ENCODE measurements at places on chromosomes 7 and 10.

DNA sequence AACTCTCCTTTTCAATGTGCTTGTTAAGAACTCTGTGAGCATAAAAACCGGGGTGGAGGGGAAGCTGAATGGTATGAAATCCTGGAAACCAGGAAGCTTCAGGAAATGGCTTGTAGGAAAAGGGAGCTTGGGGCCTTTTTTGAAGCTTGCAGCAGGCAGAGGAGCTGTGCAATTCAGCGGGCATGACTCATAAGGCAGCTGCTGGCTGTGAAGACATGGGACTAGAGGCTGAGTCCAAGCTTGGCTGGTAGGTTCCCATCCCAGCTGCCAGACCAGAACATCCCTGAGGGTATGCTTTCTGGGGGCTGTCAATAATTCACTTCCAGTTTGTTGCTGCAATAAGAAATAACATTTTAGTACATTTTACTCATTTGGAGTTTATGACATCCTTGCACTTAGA is 36.8 kb upstream of the CDC14C start:
- DNase-seq = no peak

DNA sequence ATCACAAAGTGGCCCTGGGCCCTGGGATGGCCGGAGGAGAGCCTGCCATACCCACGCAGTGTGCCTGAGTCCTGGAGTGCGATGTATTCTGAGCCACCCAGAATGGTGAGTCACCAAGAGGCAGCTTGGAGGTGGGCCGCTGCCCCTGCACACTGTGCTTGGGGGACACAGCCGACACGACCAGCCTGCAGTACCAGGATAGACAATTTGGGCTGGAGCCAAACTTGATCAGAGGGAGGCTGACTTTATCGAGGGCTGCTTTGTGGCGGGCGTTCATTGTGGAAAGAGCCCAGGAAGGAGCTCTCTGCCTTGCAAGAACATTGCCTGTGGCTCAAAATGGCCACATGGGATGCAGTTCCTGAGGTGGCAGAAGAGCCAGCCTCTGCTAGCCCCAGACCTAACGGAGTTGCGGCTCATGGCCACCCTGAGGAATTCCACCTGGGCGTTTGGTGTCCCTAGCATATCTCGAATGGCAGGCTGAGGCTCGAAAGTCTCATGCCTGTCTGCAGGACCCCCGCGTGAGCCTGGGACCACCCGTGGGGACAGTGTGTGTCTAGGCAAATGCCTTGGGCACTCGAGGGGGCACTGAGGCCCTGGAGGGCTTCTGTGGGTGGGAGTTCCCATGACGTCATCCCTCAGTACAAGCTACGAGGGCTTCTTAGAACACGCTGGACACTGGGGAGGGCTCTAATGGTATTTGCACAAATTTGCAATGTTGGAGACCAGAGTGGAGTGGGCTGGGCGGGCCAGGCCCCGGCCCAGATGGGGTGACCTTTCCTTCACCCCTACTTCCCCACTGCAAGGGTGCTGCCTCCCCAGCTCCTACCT is 79.7 kb downstream of the LHPP start:
- DNase-seq = no peak

DNA sequence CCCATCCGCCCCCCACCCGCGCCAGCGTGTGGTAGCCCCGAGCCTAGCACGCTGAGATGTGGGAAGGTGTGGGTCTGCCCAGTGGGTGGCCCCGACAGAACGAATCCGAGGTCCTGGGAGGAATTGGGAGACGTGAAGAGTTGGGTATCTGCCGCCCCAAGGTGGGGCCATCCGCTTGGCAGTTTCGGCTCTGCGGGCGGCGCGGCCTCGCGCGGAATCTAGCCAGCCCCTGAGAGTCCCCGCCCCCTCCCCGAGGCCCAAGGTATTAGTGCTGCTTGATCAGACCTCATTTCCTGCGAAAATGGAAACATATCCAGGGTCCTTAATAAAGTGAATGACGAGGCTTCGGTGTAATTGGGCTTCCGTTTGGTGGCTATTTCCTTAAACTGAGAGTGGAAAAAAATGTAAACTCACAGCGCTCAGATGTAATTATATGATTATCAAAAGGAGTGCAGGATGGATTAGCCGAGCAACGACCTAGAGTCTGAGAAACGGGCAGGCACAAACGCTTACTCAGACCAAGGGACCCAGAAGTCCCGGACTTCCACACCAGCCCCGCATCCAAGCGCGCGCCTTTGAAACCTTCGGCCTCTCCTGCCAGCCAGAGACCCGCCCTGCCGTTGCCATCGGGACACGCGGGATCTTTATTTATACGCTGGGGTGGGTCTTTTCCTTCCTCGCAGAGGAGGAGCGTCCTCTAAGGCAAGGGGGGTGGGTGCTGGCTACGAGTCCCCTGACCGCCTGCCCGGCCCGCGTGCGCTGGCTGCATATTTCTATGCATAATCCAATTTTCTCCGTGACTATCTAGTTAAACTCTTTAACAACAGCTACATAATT is 12.8 kb downstream of the LBX1 start:
- no peak for DNase-seq

DNA sequence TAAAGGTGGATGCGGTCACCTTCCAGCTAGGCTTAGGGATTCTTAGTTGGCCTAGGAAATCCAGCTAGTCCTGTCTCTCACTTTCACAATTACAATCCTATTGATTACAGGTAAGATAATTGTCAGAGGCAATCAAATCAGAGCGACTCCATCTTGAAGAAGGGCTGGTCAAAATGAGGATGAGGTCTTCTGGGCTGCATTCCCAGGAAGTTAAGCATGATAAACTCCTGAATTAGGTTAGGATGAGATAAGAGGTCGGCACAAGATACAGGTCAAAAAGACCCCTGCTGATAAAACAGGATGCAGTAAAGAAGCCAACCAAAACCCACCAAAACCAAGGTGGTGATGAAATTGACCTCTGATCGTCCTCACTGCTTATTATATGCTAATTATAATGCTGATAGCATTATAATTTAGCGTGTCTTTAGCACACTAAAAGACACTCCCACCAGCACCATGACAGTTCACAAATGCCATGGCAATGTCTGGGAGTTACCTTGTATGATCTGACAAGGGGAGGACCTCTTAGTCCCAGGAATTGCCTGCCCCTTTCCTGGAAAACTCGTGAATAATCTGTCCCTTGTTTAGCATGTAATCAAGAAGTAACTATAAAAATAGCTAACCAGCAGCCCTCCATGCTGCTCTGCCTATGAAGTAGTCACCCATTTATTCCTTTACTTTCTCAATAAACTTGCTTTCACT is 237.6 kb downstream of the CCSER2 start:
- no peak for DNase-seq

GRCh38 chr7:84654273-84654672 is 459.7 kb upstream of the SEMA3A start:
- no peak for DNase-seq

DNA sequence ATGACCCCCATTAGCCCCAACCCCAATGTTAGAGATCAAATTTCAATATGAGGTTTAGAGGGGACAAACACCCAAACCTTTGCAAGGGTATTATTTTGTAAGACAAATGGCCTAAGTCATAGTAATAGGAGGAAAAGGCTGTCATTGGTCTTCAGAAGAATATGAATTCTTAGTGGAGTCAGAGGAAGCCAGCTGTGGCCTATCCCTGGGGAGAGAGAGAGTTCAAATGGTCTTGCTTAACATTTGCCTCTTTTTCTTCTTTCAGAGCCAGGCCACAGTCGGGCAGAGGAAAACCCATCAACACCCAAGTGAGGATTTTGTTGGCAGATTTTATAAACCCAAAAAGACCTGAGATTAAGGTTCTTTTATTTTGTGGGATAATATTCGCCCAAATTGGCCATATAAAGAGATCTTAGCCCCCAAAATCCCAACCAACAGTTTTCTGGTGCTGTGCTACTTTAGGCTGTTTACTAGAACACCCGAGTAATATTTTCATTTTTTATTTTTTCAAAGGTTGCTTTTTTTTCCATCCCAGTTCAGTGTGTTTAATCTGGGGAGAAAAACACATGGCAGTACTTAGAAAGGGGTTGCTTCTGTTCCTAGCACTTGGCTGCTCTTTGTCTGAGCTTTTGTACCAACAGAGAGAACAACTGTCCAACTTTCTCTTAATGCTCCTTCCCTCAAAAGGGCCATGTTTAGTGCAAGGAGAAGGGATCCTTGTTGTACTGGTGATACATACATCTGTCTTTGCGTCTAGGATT is 26.8 kb upstream of the ARMC3 start:
- DNase-seq = no peak

DNA sequence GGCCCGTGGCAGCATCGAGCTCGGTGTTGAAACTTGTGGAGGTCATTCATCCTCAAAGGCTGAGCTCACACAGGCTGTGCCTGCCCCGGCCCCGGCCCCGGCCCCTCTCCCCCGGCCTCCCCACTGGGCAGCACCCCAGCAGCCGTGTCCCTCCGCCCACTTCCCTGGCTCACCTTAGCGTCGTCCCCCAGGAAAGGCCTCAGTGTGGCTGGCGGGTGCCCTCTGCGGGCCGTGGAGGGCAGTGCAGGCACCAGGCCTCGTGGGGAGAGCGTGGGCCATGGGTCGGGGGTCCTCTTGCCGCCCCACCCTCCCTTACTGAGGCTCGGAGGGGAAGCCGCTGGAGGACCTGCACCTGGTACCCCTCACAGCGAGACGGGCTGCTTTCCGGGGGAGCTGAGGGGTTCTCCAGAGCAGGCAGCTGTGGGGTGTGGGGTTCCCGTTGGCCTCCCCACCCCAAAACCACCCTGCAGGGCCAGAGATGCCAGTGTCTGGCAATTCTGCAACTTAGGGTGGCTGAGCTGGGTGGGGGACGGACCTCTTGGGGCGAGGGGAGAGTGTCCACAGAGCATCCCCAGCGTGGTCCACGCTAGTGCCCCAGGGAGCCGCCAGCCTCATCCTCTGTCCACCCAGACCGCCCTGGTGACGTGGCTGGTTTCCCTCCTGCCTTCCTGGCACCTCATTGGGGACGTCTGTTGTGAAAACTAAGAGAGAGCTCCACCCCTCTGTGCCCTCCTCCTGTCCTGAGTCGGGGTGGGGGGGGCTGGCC is 44.2 kb upstream of the DPYSL4 start:
- peak; percentile 18 for DNase-seq

- DNase-seq = no peak
These were observed 737.1 kb upstream of the ZWINT start for GRCh38 chr10:57098146-57098545.

DNA sequence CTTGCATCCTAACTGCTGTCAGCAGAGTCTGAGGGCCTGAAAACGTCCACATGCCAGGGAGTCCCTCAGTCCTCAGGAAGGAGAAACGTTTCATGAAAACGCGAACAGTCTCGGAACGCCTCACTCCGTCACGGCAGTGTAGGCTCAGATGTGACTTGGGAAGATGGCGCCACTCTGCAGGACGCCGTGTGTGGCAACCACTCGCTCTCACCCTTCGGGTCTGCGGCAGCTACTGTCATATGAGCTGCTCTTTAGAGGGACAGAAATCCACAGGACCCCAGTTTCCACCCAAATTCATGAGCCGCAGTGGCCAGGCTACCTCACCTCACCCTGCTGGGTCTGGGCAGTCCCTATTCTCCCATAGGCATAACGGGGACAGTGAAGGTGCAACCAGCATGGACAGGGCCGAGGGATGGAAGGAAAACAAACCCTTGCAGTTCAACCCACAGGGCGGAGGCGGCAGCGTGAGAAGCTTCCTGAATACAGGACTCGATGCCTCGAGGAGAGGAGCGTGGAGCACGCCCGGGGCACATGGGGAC is 438.3 kb downstream of the DNAJB6 start:
- DNase-seq = no peak

DNA sequence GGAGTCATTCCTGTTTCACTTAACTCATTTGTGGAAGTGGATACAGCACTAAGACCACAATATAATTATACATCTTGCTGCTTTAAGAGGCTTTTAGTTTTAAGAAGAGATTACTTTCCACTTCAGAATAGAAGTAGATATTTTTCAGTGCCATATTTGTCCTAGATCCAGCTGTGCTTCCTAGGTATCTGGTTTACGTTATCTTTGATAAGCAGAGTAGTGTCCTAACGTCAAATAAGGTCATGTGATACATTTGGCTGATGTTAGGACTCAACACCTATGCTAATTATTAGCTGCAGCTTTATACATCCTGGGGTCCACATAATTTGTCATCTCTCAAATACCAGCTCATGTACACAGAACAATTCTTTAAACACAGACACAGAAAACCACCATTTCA is 196.2 kb upstream of the SMIM30 start:
- DNase-seq = no peak

DNA sequence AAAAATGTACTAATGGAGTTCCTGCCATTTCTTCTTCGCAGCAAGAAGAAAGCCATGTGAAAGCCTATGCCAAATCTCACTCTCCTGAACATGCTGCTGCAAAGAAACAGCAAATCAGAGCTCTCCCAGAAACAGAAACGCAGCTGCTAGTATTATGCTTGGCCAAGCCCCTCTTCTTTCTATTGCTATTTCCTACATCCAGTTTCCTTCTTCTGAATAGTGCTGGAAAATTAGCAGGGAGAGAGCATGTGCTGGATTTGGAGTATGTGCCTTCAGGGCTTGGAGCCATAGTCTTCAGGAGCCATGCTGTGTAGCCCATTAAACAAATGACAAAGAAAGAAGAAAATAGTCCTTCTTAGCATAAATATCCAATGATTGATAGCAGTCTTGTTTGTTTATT is 852.0 kb upstream of the PHF14 start:
- DNase-seq = no peak

DNA sequence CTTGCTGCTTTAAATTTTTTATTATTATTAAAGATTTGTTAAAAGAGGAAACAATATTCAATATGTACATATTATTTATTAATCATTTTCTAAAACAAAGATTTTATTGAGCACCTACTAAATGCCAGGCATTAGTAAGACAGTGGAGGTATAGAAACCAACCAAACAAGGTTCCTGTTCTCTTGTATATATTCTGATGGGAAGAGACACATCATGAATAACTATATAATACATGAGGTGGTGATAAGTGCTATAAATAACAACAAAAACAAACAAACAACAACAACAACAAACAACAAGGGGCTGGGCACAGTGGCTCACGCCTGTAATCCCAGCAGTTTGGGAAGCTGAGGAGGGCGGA is 630 bp upstream of the LIPA start:
- no peak for DNase-seq

- no peak for DNase-seq
These were observed 81.7 kb upstream of the FAM20C start for GRCh38 chr7:110557-111232.

DNA sequence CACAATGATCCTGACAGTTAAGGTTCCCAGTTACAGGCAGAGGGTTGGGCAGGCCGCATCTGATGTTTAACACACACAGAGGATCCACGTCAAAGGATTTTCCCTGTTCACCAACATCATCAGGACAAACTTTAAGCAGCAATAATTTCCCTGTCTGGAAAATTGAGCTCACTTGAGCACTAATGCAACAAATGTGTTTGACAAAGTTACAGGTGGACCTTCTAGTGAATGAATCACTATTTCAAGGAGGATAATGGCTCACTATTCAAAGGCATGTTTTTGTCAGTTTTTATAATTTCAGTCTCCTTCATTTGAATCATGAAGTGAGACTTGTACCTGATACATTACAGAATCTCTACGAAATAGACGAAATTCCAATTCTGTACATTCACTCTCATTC is 127.3 kb downstream of the DIP2C start:
- DNase-seq = no peak

DNA sequence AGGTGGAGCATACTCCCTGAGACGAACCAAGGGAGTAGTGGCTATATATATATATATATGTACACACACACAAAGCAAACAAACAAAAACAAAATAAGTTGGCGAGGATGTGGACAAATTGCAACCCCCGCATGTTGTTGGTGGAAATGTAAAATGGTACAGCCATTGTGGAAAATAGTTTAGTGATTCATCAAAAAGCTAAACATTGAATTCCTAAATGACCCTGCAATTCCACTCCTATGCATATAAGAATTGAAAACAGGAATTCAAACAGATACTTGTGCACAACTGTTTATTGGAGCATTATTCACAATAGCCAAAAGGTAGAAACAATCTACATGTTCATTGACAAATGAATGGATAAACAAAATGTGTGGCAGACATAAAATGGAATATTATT is 407.9 kb downstream of the KCNMA1 start:
- no peak for DNase-seq

All from T-helper 22 cell (primary cell).